ENCODE measurements at places on chromosomes 5 and 9.

DNA sequence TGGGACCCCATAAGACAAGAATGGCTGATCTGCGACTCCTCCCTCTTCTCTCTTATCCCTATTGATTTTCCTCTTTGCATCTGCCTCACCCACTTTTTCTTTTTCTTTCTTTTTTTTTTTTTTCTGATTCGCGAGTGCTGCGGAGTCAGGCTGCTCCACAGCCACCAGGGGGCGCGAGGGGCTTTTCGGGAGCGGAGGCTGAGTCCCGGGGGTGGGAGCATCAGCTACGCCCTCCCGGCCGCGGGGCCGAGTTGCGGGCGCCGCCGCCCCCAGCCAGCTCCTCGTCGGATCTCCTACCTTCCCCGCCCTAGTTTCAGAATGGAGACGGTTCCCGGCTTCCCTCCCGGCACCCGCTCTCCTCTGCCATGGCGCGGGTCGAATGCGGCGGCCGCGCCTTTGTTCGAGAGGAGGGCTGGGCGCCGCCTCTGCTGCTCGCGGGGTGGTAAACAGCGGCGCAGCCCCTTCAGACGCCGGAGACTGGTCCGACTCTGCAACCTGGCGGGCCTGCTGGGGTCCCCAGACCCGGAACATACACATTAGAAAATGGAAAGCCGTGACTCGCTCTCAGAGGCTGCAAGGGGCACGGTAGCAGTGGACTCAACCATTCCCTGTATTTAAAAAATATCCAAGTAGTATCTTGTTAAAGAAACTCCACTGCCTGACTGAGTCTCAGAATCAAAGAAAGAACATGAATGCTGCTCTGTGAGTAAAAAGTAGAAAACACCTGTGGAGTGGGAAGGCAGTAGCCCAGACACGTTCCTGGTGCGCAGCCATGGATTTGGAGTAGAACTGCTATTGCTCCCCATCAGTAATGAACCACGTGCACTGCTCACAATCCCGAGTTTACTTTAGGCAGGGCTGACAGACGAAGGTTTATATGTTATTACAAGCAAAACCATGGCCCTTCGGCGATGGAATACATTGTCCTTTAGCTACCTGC is 55.7 kb downstream of the DPYSL3 start:
- peak; percentile 75 for DNase-seq

DNA sequence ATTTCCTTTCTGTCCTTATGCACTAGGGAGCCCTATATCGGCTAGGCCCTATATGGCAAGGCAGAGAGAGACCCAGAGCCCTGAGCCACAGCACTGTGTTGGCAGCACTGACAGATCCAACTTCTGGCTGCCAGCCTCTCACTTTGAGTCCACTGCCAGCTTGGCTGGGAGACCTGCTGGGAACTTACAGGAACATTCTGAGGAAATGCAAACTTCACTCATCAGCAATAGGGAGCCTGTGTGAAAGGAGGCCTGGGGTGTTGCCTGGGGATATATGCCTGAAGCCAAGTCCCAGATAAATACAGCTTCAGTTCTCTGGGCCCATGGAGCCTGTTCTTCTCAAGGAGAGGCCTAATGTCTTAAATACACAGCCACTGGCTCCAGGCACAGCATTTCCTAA is 78.0 kb downstream of the ADRB2 start:
- DNase-seq = no peak

- DNase-seq = no peak
Measured at GRCh38 chr9:29775491-29775890, 2202.2 kb upstream of the C9orf72 start.

GRCh38 chr5:95080441-95080840 is 204.5 kb downstream of the MCTP1 start:
- no peak for DNase-seq

DNA sequence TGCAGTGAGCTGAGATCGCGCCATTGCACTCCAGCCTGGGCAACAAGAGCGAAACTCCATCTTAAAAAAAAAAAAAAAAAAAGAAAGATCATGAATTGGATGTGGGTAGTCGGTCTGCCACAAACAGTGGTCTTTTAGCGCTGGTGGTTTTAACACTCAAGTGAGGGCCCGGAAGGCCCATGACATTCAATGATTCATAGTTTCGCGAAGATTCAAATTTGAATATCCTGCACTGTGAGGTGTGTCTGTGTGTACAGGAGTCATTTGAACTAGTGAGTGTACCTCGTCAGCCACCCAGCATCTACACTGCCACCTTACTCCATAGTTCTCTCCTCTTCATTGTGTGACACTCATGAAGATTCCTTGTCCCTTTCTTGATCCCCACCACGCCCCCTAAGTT is 41.3 kb downstream of the CFAP77 start:
- DNase-seq = peak; percentile 75

DNA sequence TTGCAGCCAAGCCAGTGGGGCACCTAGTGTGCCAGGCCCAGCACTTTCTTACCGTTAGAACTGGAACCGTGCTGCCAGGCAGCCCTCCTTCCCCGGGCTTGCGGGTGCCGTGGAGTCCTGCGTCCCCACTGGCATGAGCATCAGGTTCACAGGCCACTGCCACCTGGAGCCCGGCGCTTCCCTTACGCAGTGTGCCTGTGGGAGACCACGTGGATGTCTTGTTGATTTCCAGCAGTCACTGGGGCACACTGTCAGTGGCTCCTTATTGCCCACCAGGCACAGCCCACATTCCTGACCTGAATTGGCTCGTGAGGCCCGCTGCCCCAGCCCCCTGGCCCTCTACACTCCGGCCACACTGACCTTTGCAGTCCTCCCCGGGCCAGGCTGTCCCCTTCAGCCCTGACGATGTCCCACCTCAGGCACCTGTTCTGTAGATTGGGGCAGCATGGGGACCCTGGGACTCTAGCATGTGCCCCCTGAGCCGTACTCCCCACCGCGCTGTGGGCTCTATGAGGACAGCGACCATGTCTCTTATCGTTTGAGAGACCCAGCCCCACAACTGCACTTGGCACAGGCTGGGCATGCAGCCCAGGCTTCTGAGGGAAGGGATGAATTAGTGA is 10.4 kb upstream of the CEL start:
- DNase-seq = no peak

DNA sequence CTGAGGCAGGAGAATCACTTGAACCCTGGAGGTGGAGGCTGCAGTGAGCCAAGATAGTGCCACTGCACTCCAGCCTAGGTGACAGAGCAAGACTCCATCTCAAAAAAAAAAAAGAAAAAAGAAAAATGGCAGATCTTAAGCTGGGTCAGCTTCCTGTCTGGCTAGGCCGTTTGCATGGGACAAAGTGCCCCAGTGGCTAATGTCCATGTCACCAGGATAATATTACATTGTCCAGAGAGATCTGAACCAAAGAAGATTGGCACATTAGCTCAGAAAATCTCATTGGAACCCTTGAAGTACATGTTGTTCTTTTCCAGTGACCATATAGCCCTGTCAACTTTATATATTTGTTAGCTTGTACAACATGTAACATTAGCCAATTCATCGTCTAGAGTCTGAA is 59.2 kb upstream of the DAB2IP start:
- DNase-seq = no peak

DNA sequence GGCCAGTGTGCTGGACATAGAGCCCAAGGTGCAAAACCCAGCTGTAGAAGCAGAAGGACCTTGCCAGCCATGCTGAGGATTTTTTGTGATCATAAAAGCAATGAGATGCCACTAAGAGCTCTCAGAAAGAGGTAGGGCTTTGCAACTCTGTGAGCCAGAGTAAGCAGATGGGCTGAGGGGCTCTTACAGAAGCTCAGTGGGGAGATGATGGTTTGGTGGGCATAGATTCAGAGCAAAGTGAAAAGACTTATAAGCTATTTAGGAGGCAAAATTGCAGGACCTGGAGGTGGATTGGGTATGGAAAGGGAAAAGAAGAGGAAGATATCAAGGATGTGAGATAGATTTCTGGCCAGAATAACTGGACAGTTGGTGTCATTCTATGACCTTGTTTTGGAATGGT is 302.0 kb downstream of the NTRK2 start:
- no peak for DNase-seq

DNA sequence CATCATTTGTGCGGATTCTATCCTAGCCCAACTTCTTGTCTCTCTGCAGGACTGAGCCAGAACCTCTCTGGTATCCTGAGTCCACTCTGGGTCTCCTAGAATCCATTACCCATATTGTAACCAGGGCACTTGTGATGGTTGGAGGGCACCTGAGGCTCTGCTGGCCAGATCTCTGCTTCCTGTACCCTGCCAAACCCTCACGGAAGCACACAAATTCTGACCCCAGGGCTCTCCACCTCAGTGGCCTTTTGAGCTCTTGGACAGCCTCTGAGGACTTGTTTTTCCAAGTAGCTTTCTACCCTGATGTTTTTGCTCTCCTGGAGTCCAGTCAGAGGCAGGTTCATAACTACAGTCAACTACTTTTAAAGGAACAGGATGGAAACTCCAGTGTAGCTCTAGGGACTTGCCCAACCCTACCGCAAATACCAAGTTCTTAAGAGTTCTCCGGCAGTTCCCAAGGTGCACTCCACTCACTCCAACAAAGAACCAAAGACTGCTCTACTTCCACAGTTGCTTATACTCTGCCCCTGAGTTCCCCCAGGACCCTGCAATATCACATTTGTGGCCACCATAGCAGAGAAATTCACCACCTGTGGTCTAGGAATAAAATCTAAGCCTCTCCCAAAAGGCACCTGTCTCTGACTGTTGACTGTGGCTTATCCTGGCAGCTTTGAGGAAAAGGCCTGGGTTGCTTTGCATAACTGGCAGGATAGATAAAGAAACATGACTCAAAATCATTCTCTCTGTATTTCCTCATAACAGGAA is 9.6 kb downstream of the PIP5K1B start:
- DNase-seq = no peak

DNA sequence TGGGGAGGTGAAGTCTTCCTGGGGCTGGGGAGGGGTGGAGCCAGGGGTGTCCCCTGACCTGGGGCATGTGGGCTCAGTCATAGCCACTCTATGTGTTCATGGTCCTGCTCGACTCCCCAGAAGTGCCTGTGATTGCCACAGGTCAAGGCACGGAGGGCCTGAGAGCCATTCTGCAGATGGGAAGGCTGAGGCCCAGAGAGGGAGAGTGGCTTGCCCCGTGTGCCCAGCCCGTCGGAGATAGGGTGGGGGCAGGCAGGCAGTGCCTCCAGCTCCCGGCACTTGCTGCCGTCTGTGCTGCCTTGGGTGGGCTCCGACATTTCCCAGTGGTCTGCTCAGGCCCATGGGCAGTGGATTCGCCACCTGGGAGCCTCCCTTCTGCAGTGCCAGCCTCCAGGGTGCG is 74.0 kb downstream of the RXRA start:
- no peak for DNase-seq

DNA sequence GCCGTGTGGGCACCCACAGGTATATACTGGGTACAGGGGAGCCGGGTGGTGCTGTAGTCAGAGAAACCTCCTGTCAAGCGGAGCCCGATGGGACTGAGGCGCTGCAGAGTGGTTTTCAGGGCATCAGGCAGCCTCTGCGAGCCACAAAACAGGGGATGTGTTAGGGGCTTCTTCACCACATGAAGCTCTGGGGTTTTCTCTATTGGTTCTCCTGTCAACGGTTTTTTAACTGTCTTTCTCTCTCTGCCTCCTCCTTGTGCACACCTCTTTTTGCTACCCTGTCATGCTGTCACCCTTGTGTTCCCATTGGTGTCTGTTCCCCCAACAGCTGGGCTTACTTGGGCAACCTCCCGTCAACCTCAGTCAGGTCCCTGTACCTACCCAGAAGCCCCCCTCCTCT is 19.9 kb downstream of the RALGPS1 start:
- no peak for DNase-seq

DNA sequence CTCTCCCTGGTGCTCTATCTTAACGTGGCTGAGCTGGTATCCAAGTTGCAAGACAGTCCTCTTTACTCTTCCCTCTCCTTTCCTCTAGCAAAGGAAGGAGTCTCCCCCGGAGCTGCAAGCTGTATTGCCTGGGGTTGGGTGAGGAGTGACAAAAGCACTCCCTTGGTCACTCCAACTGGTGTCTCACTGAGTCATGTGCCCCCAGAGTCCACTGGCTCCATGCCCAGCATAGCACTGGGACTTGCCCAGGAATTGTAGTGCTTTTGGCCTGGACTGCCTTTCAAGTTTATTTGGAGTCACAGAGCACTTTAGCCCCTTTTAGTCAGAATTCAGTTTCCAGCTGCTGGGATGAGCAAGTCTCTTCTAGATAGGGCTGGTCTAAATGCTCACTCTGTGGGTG is 82.6 kb upstream of the FST start:
- no peak for DNase-seq

DNA sequence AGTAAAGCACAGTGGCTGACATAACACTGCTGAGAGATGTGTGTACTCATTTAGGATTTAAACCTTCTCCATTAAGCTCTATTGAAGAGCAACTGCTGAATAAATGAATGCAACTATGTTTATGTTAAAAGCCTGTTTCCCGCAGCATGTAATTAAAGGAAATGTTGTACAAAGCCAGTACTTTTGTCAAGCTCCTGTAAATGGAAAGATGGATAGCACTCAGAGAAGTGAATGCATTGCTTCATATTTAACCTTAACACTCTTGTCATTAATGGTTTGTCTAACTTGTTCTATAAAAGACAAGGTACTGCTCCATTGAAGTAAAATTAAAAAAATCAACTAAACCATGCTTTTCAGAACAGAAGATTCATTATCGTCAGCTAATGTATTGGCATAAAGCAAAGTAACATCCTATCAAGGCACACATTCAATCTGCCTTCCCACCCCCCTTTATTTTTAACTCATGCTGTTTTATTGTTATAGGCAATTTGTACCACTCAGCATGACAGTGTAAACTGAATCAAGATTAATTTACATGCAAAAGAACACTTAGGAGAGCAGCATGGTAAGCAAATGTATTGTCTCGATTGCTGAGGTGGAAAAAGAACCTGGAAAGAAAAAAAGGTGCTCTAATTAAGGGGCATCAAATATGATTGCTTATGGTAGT is 240.9 kb upstream of the TBCA start:
- no peak for DNase-seq

GRCh38 chr9:22855980-22856379 is 409.4 kb downstream of the DMRTA1 start:
- DNase-seq = no peak

GRCh38 chr9:136943291-136944211 is 987 bp downstream of the FBXW5 start:
- peak; percentile 66 for DNase-seq

GRCh38 chr5:157859227-157859575 is 256 bp upstream of the CLINT1 start:
- no peak for DNase-seq

GRCh38 chr5:156686380-156686779 is 163.7 kb upstream of the PPP1R2B start:
- no peak for DNase-seq

GRCh38 chr5:149153751-149154610 is 12.7 kb downstream of the ABLIM3 start:
- DNase-seq = no peak

- DNase-seq = no peak
Measured at GRCh38 chr5:153490118-153491037, at the start of gene GRIA1. Gene GRIA1 (plus strand): TSS chr5:153490670.

- DNase-seq = no peak
Measured at GRCh38 chr5:154652746-154653417, 102.3 kb upstream of the LARP1 start.

DNA sequence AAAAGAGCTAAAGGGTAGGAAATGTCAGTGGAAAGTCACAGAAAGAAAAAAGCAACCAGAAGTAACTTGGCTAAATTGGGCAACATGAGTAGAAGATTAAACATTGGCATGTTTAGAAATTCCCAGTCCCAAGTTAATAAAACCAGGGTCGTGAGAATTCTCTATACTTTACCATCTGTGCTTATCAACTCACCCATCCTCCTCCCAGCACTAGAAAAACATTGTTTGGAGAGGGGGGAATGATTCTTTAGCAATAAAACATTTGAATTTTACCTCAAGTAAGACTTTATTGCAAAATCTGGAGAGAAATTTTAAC is 79.6 kb downstream of the PRKACG start:
- no peak for DNase-seq

- no peak for DNase-seq
Measured at GRCh38 chr9:83434254-83434653, 103.9 kb downstream of the FRMD3 start.

Data from stimulated activated naive CD8-positive, alpha-beta T cell treated with anti-CD3 and anti-CD28 coated beads, Interleukin-15, amount 100 ng/mL, for 72 hours (primary cell).